Spleen (tissue), 13 donors: ENCODE measurements at places on chromosomes 1 and 21. TPM values are rescaled to one million over a fixed set of nuclear protein-coding genes. Genes with fewer than 3 reads are reported as not detected.

TMCO2 gene
- polyA plus RNA-seq, result 0.38 TPM

- H3K4me1 ChIP-seq, result peaks cover 58% of the 10 kb centered on the region
- H3K4me3 ChIP-seq, result no peak overlapping the region
- H3K27me3 ChIP-seq, result no peaks in the 10 kb centered on the region
Observed at GRCh38 chr1:30984165-30984889, 75.8 kb upstream of the SDC3 start.

- no peak for DNase-seq
- H3K27me3 ChIP-seq, result peaks cover 54% of the 10 kb centered on the region
- no peak within 1 kb of the TSS for H3K27ac ChIP-seq
- peak within 1 kb of the TSS; percentile 67 for H3K4me3 ChIP-seq
- no peaks in the 10 kb centered on the region for H3K36me3 ChIP-seq
Observed at GRCh38 chr1:239386453-239387303, at the start of gene CHRM3. TSS of gene CHRM3 (plus strand) at chr1:239386568. CDS start at chr1:239907452, 520,884 bp downstream.

- peaks cover 9% of the 10 kb centered on the region for H3K4me1 ChIP-seq
- no peak for DNase-seq
- H3K27me3 ChIP-seq, result no peaks in the 10 kb centered on the region
- no peak overlapping the region for H3K4me3 ChIP-seq
- H3K27ac ChIP-seq, result no peak overlapping the region
- no peaks in the 10 kb centered on the region for H3K36me3 ChIP-seq
Observed at GRCh38 chr1:20099533-20099932, 19.8 kb downstream of the PLA2G2D start.

LCE2C gene
- not detected for polyA plus RNA-seq

DNA sequence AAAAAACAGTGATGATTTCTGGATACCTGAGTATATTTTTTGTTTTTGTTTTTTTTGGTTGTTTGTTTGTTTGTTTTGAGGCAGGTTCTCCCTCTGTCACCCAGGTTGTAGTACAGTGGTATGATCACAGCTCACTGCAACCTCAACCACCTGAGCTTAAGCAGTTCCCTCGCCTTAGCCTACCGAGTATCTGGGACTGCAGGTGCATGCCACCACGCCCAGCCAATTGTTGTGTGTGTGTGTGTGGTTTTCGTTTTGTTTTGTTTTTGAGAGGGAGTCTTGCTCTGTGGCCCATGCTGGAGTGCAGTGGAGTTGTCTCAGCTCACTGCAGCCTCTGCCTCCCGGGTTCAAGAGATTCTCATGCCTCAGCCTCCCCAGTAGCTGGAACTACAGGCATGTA is 55.3 kb upstream of the RCC1 start:
- no peaks in the 10 kb centered on the region for H3K27me3 ChIP-seq
- DNase-seq, result no peak
- no peaks in the 10 kb centered on the region for H3K36me3 ChIP-seq
- H3K27ac ChIP-seq, result peak overlapping the region; percentile 20
- peaks cover 20% of the 10 kb centered on the region for H3K4me1 ChIP-seq
- no peak overlapping the region for H3K4me3 ChIP-seq

- H3K4me3 ChIP-seq, result no peak overlapping the region
- no peaks in the 10 kb centered on the region for H3K27me3 ChIP-seq
- no peaks in the 10 kb centered on the region for H3K4me1 ChIP-seq
Observed at GRCh38 chr1:17162941-17163340, 42.0 kb upstream of the PADI1 start.

GRCh38 chr1:1629430-1630190 is 2.4 kb upstream of the MMP23B start:
- peaks cover 19% of the 10 kb centered on the region for H3K27me3 ChIP-seq
- no peaks in the 10 kb centered on the region for H3K36me3 ChIP-seq
- peak overlapping the region; percentile 44 for H3K4me3 ChIP-seq
- peak; percentile 93 for DNase-seq

- H3K4me3 ChIP-seq, result peak within 1 kb of the TSS; percentile 65
- peaks cover 4% of the 10 kb centered on the region for H3K4me1 ChIP-seq
- H3K27me3 ChIP-seq, result peaks cover 48% of the 10 kb centered on the region
- peak; percentile 10 for DNase-seq
- H3K27ac ChIP-seq, result no peak within 1 kb of the TSS
Observed at GRCh38 chr1:203475012-203475981, at the start of gene PRELP. TSS of gene PRELP (plus strand) at chr1:203475806. CDS start at chr1:203483185, 7,379 bp downstream.

SH2D1B gene
- 0.85 TPM for polyA plus RNA-seq

DNA sequence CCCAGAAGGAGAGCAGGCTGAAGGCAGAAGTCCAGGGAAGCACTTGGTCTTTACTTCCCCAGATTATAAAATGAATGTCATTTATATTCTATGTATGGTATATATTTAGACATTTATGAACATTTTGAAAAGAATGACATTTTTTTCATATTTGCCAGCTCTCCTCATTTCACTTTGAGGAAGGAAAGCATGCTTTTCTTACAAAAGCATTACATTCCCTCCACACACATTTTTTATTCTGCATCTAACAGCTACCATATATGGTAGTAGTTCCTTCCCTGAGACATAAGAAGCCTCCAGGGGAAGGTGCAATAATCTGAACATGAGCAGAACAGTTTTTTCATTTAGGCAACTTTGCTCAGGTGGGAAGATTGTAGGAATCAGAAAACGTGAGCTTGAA is 94.0 kb downstream of the LRRC7 start:
- no peaks in the 10 kb centered on the region for H3K27me3 ChIP-seq
- no peak for DNase-seq
- no peaks in the 10 kb centered on the region for H3K36me3 ChIP-seq
- no peaks in the 10 kb centered on the region for H3K4me1 ChIP-seq
- H3K4me3 ChIP-seq, result no peak overlapping the region

DNA sequence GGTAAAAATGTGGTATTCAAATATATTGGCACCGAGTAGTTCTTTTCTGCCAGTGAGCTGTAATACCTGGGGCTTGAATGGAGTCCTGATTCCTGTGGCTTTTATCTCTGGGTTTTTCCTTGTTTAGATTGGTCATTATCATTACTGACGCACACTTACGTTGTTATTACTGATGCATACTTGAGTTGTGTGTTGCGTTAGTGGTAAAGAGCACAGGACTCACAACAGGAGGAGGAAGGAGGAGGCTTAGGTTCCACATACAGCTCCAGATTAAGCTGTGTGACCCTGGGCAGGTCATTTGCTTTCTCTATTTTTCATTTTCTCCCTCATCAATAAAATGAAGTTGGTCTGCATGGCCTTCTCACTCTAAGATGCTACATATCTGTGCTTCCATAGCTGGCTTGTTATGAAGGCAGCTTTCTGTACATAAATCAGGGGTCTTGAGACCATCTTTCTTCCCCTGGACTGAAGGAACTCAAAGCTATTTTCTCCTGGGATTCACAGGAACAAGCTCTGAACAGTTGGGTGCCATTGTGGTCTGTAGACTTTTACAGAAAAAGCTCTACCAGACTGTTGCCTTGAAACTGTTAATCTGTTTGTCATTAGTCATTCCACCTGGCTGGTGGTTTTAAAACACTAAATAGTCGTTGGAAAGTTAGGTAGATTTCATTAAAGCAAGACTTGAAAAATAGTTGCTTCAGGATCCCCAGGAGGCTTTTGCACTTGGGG is 5.6 kb downstream of the ARID1A start:
- DNase-seq, result no peak
- no peak overlapping the region for H3K27ac ChIP-seq
- H3K36me3 ChIP-seq, result no peaks in the 10 kb centered on the region
- H3K4me3 ChIP-seq, result no peak overlapping the region

DNA sequence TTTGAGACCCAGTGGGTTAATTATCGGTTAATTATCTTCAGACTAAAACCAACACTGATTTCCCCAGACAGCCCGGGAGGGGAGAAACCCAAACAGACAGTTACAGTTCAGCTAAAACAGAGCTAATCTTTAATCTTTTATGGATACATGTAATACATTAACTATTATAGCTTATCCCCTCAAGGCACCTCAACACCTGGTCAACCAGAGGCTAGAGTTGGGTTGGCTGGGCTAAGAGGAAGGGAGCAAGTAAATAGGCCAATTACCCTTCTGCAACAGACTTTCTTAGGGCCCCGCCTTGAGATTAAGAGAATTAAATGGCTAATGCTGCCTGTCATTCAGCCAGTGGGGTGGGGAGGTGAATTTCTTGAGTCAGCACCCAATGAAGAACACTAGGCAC is 6.6 kb upstream of the MED18 start:
- no peaks in the 10 kb centered on the region for H3K27me3 ChIP-seq
- H3K27ac ChIP-seq, result no peak overlapping the region
- H3K4me1 ChIP-seq, result peaks cover 8% of the 10 kb centered on the region

- peaks cover 13% of the 10 kb centered on the region for H3K36me3 ChIP-seq
- H3K4me3 ChIP-seq, result no peak overlapping the region
- H3K27me3 ChIP-seq, result no peaks in the 10 kb centered on the region
- DNase-seq, result no peak
Observed at GRCh38 chr1:176073524-176074157, 133.4 kb downstream of the COP1 start.

GRIK3 gene
- polyA plus RNA-seq, result 0.11 TPM

DNA sequence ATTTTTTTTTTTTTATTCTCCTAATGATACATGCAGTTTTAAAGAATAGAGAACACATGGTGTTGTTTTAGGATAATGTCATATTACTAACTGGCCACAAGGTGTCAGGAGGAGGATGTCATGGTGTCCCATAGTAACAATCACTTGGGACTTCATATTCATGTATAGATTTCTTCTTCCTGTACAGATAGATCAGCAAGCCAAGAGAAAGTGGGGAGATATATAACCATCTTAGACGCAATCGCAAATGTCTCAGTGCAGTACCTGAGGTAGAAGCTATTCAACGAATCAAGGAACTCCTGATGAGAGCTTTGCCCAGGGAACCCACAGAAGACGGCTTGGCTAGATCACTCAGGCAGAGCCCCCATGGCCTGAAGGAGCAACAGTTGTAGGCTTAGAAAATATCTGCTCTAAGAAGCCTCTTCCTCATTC is 12.3 kb downstream of the OR2T11 start:
- H3K36me3 ChIP-seq, result no peaks in the 10 kb centered on the region
- no peak for DNase-seq
- H3K4me3 ChIP-seq, result no peak overlapping the region
- H3K27ac ChIP-seq, result no peak overlapping the region
- H3K4me1 ChIP-seq, result no peaks in the 10 kb centered on the region

B3GALT6 gene
- polyA plus RNA-seq, result 12.1 TPM

SLAMF9 gene
- polyA plus RNA-seq, result 0.26 TPM

GRCh38 chr1:24803987-24804530 is 58.8 kb downstream of the CLIC4 start:
- no peak overlapping the region for H3K4me3 ChIP-seq
- H3K27ac ChIP-seq, result no peak overlapping the region
- no peak for DNase-seq
- no peaks in the 10 kb centered on the region for H3K27me3 ChIP-seq
- peaks cover 4% of the 10 kb centered on the region for H3K36me3 ChIP-seq

- no peaks in the 10 kb centered on the region for H3K36me3 ChIP-seq
- H3K4me3 ChIP-seq, result no peak overlapping the region
- peaks cover 10% of the 10 kb centered on the region for H3K4me1 ChIP-seq
- no peak overlapping the region for H3K27ac ChIP-seq
- DNase-seq, result no peak
Observed at GRCh38 chr1:167297222-167298214, 76.8 kb downstream of the POU2F1 start.

HES4 gene
- 64.3 TPM for polyA plus RNA-seq

DNA sequence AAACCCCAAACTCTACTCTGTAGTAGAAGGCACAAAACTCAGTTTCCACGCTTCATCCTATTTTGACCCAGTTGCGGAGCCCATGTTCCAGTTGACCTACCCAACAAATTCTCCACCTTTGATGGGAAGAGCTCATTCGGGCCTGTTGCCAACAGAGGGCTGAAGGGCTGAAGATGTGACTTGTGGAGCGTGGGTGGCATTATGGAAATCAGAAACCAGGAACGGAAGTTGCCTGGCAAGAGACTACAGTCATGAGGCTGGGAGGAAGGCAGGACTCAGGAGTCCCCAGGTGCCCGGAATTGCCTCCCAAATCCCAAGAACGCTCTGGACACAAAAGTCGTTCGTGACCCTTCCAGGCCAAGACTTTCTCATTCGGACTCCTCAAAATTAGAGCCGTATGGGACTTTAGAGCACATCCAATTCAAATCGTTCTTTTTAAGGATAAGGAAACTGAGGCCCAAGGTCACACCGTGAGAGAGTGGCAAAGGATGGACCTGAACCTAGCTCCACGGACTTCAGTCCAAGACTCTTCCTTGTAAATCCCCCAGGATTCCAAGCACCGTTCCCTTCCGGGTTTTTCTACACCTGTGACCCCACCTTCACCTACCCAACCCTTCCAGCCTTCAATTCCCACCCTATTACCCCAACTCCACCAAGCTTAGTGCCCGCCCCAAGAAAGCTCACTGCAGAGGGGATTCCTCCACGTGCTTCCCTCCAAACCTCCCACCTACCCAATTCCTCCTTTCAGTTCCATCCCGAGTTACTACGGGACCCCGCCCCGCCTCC is 739 bp downstream of the SMG5 start:
- H3K4me1 ChIP-seq, result peaks cover 33% of the 10 kb centered on the region
- DNase-seq, result no peak
- peaks cover 33% of the 10 kb centered on the region for H3K36me3 ChIP-seq
- H3K27me3 ChIP-seq, result no peaks in the 10 kb centered on the region
- H3K27ac ChIP-seq, result peak overlapping the region; percentile 96

DNA sequence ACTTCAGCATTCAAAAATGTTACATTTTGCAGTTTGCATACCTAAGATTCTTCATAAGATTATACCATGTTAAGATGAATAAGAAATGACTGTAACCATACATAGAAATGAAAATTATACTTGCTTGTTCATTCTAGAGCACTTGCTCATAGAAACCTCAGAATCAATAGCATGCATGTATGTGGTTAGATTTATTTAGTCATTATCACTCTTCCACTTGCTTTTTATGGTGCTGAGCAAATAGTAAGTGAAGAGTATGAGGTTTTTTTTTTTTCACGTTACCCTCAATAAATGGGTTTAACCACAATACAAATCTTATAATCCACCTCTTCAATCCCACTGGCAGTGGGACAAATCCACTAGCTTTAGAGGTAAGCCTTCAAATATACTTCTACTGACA is 84.7 kb downstream of the LRRC53 start:
- no peak overlapping the region for H3K27ac ChIP-seq
- no peak overlapping the region for H3K4me3 ChIP-seq
- no peaks in the 10 kb centered on the region for H3K36me3 ChIP-seq
- no peaks in the 10 kb centered on the region for H3K4me1 ChIP-seq
- no peak for DNase-seq
- no peaks in the 10 kb centered on the region for H3K27me3 ChIP-seq

DNA sequence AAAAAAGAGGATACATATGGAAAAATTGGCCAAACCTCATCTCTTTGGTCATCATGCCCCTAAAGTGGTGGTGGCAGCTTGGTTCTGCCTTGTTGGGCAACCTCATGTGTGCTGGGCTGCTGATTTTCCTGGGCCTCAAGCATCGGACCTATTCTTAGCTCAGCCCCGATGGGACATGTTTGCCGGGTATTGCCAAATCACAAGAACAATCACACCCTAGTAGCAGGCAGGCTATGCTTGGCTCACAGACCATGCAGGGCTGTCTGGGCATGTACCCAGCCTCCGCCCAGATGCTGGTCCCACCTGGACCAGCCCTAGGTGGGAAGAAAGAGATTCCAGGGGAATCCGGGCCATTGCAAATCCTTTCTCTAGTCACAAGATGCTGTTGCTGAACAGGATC is 189.4 kb upstream of the FGGY start:
- H3K4me3 ChIP-seq, result no peak overlapping the region
- no peak for DNase-seq
- no peak overlapping the region for H3K27ac ChIP-seq
- no peaks in the 10 kb centered on the region for H3K36me3 ChIP-seq

FOXO6 gene
- 0.19 TPM for polyA plus RNA-seq

CIART gene
- 1.5 TPM for polyA plus RNA-seq

CATSPERE gene
- polyA plus RNA-seq, result 0.70 TPM

- no peak overlapping the region for H3K27ac ChIP-seq
- H3K4me3 ChIP-seq, result no peak overlapping the region
- peaks cover 14% of the 10 kb centered on the region for H3K4me1 ChIP-seq
Observed at GRCh38 chr1:3685222-3685621, 32.9 kb downstream of the TP73 start.
